ENCODE measurements at places on chromosomes 5 and 9.

DNA sequence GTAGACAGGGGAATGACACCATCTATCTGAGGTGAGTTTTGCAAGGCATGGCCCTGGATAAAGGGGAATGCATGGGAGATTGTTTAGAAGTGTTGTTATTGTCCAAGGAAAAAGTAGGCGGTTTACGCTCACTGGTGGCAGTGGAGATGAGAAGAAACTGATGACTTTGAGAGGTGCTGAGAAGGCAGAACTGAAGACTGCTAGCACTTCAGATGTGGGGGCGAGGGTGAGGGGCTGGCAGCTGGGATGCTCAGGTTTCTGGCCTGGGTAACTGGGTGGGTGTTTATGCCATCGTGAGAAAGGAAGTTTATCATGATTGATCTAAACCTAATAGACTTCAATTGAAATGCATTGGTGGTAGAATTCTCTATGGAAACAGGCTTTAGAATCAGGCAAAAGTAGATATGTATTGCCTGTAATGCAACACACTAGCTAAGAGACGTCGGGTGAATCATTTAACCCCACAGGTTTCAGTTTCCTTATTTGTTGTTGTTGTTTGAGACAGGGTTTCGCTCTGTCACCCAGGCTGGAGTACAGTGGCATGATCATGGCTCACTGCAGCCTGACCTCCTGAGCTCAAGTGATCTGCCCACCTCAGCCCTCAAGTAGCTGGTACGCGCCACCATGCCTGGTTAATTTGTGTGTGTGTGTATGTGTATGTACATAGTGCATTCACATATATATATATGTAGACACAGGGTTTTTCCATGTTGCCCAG, 123.5 kb downstream of the SLC24A2 start:
- DNase-seq = no peak

DNA sequence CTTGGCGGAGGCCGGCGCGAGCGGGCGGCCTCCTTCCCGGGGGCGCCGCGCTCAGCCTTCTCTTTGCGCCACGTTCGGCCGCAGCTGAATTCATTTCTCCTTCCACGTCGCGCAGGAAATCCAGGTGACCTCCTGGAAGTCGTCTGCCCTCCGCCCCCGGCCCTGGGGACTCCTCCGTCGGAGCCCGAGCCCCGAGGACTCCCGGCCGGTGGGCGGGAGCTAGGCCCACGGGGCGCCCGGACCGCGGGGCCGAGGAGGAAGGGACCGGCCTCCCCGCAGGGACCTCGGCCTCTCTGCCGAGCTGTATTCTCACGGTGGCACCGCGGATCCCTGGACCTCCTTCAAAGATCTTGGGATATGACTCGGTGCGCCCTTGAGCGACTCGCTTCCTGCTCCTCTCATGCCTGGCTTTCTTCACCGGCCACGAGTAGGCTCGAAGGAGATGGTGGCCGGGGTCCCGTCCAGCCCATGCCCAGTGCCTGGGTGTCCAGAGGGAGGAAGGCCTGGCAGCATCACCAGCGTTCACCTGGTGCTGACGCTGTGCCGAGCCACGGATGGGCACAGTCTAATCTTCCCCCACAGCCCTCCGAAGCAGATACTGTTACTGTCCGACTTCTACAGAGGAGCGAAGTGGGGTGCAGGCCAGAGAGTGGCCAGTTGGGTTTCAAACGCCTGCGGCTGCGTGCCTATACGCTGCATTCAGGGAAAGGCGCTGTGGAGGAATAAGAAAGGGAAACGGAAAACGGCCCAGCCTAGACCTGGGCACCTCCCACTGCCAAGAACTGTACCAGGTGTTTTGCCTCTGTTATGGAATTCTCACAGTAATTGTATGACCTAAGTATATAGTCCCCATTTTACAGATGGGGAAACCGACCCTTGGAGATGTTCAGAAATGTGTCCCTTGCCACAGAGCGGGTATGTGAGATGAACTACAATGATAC, 47.3 kb downstream of the PAX5 start:
- no peak for DNase-seq

DNA sequence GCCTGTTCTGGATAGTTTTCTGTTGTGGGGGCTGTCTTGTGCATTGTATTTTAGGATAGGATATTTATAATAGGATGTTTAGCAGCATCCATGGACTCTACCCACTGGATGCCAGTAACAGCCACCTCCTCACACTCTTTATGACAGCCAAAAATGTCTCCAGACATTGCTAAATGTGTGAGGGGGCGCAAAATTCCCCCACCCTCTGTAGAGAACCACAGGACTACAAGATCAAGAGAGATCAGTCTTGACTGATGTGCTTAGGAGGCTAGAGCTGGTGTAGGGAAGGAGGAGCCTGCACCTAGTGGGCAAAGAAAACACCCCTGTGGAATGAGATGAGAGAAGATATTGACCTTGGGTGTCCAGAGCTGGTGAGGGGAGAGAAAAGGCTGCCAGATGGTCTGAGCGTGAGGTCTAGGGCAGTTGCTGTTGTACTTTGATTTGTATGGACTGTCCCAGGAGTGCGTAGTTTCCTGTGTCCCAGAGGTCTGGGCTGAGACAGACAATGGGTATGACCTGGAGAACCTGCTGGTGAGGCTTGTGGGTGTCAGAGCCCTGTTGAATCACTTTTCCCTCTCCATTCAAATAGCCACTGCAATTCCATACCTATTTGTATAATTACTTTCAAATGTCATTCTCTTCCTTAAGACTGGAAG, 16.3 kb downstream of the DAPK1 start:
- DNase-seq = no peak

- DNase-seq = no peak
Measured at GRCh38 chr9:75775966-75776691, 114.3 kb upstream of the PCSK5 start.

GRCh38 chr9:125496313-125496834, 210.6 kb downstream of the MAPKAP1 start:
- no peak for DNase-seq

DNA sequence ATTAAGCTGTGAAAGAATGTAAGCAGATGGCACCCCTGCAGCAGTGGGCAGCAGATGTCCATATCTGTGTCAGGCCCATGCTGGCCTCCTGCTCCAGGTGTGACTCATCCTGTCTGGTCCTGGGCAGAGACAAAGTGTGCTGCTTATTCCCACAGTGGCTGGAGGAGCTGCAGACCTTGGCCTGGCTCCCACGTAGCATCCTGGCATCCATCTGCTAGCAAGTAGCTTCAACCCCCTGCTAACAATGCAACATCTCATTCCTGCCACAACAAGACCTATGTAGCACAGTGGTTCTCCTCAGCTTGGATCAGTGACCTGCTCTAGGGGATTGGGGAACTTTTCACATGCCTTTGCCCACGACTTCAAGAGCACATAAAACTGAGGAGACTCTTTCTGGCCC, 126.4 kb upstream of the SLC12A2 start:
- no peak for DNase-seq

DNA sequence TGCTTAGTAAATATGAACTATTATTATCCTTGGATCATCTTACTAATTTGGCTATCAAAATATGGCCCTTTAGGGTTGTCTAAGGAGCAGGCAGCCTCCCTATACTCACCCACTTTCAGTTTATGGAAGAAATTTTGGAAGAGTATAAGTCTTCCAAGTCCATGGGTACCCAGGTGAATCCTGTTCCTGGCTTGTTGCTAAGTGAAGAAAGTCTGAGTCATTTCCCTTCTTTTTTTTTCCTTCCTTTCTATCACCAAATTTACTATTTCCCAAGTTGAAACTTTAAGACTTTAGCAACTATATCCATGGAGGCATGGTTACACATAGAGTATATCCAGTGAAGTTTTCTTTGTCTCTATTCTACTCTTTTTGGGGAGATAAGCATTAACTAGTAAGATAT, 184.0 kb upstream of the ACTBL2 start:
- DNase-seq = no peak

GRCh38 chr5:81787474-81788242, 36.8 kb upstream of the SSBP2 start:
- no peak for DNase-seq

DNA sequence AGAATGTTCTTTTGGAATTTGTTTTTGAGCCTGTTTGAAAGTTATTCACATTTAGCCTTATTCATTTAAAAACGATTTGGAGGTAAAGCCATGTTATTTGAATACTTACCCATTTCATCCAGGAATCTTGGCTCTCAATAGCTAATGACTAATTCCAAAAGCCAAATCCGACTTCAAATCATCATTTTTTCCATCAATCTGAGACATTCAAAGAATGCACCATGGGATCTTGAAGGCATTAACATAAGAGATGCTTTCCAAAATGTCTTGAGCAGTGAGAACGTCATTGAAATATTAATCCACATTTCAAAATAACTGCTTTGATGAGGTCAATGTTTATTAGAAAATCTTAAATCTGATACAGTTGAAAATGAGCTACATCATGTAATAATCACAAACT, 617.0 kb upstream of the RORB start:
- DNase-seq = no peak

- no peak for DNase-seq
Measured at GRCh38 chr5:135604056-135604455, 25.3 kb upstream of the CXCL14 start.

DNA sequence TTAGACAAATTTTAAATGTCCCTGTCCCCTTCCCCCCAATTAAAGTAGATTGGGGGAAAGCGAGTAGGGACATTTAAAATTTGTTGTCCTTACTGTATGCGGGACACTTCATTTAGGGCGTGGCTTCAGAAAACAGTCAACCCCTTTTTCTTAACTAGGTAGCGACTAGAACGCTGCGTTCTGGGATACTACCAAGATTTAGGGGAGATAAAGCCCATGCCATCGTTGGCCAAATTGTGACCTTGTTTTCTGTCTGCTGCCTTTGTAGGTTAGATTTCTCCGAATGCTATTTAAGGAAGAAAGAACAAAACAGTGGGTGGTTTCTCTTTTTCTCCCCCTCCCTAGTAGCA, 1.2 kb downstream of the CKS2 start:
- no peak for DNase-seq

DNA sequence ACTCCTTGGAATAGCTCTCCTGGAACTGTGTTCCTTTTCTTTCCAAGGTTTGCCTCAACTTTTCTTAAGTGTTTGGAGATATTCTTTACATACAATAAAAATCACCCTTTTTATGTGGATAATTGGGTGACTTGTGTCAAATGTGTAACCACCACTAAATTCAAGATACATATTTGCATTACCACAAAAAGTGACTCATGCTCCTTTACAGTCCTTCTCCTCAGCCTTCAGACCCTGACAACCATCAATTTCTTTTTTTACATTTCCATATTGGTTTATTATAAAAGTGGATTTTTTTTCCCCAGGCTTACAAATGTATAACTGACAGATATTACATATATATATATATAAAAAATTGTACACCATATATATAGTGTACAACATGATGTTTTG, 372.0 kb upstream of the KCNN2 start:
- no peak for DNase-seq

DNA sequence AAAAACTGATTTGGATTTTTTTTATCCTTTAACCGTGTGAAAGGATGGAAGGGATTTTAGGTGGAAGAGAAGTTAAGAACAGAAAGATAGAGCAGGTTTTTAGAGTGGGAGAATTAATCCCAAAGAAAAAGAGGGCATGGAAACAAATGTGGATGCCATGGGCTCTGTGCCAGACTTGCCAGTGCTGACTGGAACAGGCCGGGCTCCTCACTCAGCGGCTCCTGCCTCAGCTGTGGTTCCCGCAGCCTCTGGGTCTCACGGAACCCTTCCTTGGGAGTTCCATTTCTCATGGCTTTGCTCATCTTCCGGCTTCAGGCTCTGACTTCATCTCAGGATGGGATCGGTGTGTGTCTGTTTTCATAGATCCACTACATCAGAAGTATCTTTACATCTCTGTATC, 30.4 kb upstream of the SLC2A8 start:
- no peak for DNase-seq

- no peak for DNase-seq
Measured at GRCh38 chr5:34918025-34918424, 2.5 kb downstream of the BRIX1 start.

GRCh38 chr5:14229181-14229580, 86.0 kb downstream of the TRIO start:
- no peak for DNase-seq

GRCh38 chr5:149041242-149041641, 21.6 kb downstream of the SH3TC2 start:
- no peak for DNase-seq

DNA sequence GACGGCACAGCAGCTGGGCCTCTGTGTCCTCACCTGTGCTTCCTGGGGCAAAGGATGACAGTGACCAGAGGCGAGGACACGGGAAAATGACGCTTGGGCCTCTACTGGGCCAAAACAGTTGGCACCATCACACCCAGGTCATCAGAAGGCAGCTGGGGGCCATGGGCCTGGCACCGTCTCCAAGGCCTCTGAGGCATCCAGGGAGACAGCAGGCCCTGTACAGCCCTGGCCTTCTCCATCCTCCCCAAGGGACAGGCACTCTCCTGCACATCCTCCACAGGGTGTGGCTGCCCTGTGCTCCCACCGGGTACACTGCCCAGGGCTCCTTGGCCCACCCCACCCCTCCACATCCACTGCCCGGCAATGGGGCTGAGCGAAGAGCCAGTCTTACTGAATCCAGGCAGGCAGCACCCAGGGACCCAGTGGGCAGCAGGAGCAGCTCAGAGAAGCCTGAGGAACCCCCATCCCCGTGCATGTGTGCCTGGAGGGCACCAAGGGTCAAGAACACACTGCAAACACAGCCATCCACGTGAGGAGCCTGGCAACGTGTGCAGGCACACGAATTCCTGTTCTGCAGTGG, 4.0 kb downstream of the LPCAT1 start:
- DNase-seq = no peak

DNA sequence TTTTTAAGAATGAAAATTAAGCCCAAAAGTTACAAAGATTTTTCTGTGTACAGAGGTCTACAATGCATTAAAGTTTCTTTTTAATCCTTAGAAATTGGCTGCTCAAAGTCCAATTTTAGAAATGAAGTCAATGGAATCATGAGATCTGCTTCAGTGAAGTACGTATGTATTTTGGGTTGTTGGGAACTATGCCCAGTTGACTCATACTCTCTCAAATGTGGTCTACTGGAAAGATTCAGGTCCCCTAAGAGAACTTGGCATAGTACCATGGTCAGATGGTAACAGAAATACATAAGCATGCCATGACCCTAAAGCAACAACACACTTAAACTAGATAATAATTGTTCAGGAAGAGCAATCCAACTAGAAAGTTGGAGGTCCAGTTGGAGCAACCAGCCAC, 23.0 kb downstream of the FBLL1 start:
- no peak for DNase-seq

GRCh38 chr9:27347889-27348288, 50.9 kb upstream of the EQTN start:
- DNase-seq = no peak

- DNase-seq = no peak
Measured at GRCh38 chr9:97293207-97293721, 14.2 kb upstream of the CCDC180 start.

- no peak for DNase-seq
Measured at GRCh38 chr5:118577621-118578020, 410.7 kb downstream of the DTWD2 start.

All from NCI-H2107 (cell line).